ENCODE measurements at places on chromosomes 4 and X. TPM values are rescaled to one million over a fixed set of nuclear protein-coding genes. Genes with fewer than 3 reads are reported as not detected.

The AFF2 gene
- 0.74 TPM for total RNA-seq

The ABCE1 gene
- total RNA-seq: 47.1 TPM

DNA sequence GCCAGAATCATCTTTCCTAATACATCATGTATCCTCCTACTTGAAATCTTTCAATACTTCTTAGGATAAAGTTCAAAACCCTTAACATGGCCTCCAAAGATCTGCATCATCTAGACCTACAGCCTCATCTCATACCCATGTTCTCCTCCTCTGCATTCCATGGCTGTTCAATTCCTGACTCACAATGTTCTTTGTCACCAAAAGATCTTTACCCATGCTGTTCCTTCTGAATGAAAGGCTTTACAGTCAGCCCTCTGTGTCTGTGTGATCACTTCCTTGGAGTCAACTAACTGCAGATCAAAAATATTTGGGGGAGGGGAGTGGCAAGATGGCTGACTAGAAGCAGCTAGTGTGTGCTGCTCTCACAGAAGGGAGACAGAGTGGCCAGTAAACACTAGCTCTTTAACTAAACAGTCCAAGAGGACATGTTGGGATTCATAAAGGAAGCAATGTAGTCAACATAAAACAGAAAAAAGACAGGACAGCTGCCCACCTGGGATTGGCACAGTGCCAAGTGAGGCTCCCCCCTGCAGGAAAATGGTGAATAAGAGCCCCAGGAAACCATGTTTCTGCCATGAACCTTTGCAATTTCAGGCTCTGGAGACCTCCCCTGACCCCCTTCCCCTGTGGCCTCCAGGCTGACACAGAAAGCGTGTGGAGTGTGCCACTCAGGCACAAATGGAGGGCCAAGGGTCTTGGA is 31.9 kb downstream of the CBR4 start:
- no peak for DNase-seq

- DNase-seq: no peak
Observed at GRCh38 chrX:150455215-150455608, 92.1 kb downstream of the MAMLD1 start.

- DNase-seq: no peak
Observed at GRCh38 chr4:169179609-169180521, 90.9 kb downstream of the SH3RF1 start.
